ENCODE measurements at places on chromosomes 7 and 10. TPM values are rescaled to one million over a fixed set of nuclear protein-coding genes. Genes with fewer than 3 reads are reported as not detected.

Gene SKIDA1
- polyA plus RNA-seq: not detected

Gene FGFBP3
- 3.1 TPM for polyA plus RNA-seq

Gene TMEM270
- not detected for polyA plus RNA-seq

Gene SPDYE2
- polyA plus RNA-seq: not detected

Gene CYP2C18
- not detected for polyA plus RNA-seq

Gene SFRP4
- not detected for polyA plus RNA-seq

Gene ANKRD7
- polyA plus RNA-seq: not detected

GRCh38 chr10:126583552-126584200 is 86.8 kb downstream of the C10orf90 start:
- DNase-seq: no peak
- no peaks in the 10 kb centered on the region for H3K4me1 ChIP-seq
- H3K36me3 ChIP-seq: no peaks in the 10 kb centered on the region
- H3K4me3 ChIP-seq: no peak overlapping the region
- H3K27me3 ChIP-seq: peaks cover 7% of the 10 kb centered on the region

DNA sequence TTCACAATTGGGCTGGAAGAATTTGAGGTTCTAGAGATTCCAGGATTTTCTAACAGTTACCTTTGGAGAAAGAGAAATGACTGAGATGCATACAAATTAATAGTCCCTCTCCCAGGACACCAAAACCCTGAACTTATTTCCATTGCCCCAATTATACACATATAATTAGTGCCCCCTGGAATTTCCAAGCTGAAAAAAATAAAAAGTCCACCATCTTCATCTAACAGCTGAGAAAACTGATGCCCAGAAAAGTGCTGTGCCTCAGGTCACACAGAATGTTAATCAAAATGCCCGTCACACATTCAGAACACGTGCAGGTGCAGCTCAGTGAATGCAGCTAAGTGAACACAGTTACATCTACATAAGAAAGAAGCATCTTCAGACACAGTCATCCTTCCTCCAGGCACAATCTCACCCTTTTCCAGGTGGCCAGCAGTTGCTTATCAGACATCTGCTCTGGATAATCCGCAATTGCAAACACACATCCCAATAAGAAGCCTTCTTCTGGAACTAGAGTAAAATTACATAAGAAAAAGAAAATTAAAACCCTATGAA is 35.4 kb downstream of the PAXIP1 start:
- peaks cover 3% of the 10 kb centered on the region for H3K27me3 ChIP-seq
- peaks cover 28% of the 10 kb centered on the region for H3K36me3 ChIP-seq
- H3K4me3 ChIP-seq: no peak overlapping the region
- DNase-seq: no peak
- peaks cover 4% of the 10 kb centered on the region for H3K4me1 ChIP-seq

GRCh38 chr10:95377950-95378349 is 87.1 kb upstream of the PDLIM1 start:
- no peaks in the 10 kb centered on the region for H3K4me1 ChIP-seq
- no peak for DNase-seq
- no peak overlapping the region for H3K27ac ChIP-seq
- peaks cover 3% of the 10 kb centered on the region for H3K36me3 ChIP-seq
- H3K4me3 ChIP-seq: no peak overlapping the region
- H3K27me3 ChIP-seq: no peaks in the 10 kb centered on the region

GRCh38 chr7:101420436-101420835 is 57.8 kb downstream of the COL26A1 start:
- no peaks in the 10 kb centered on the region for H3K36me3 ChIP-seq
- H3K27me3 ChIP-seq: peaks cover 2% of the 10 kb centered on the region
- no peak overlapping the region for H3K27ac ChIP-seq
- no peak overlapping the region for H3K4me3 ChIP-seq
- DNase-seq: no peak

- no peaks in the 10 kb centered on the region for H3K36me3 ChIP-seq
- peaks cover 49% of the 10 kb centered on the region for H3K27me3 ChIP-seq
- DNase-seq: no peak
- H3K27ac ChIP-seq: no peak overlapping the region
- peak overlapping the region; percentile 80 for H3K4me3 ChIP-seq
- peaks cover 30% of the 10 kb centered on the region for H3K4me1 ChIP-seq
These were observed 838 bp upstream of the DLX6 start for GRCh38 chr7:97004247-97005182.

DNA sequence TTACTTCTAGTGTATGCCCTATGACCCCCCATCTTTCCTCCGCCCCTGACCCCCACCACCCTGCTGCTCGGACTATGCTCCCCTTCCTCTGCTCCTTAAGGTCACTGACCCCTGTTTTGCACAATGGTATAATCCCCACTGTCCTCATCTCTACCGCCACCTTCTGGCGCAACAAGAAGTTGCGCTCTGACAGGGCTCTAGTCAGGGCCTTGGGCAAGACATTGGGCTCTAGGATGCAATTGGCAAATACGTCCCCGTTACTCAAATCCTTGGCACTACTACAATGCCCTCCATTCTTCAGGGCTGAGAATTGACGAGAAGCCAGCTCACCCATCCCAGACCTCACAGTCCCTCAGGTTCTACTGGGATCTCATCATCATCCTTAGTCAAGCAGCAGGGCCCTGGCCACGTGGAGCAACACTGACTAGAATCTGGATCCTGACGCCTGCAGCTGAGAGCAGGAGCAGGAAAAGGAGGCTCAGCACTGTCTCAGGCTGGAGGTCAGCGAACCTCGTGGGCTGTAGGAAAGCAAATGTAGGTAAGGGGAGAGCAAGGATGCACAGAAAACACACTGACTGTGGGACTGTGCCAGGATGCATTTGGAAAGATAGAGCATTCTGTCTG is 10.6 kb downstream of the LRIT2 start:
- no peaks in the 10 kb centered on the region for H3K4me1 ChIP-seq
- peaks cover 1% of the 10 kb centered on the region for H3K27me3 ChIP-seq
- peak; percentile 23 for DNase-seq
- H3K27ac ChIP-seq: no peak overlapping the region
- peaks cover 4% of the 10 kb centered on the region for H3K36me3 ChIP-seq

GRCh38 chr7:137891016-137891655 is 44.4 kb upstream of the DGKI start:
- H3K36me3 ChIP-seq: peaks cover 23% of the 10 kb centered on the region
- DNase-seq: no peak
- no peaks in the 10 kb centered on the region for H3K27me3 ChIP-seq
- no peak overlapping the region for H3K4me3 ChIP-seq
- no peak overlapping the region for H3K27ac ChIP-seq

- H3K36me3 ChIP-seq: no peaks in the 10 kb centered on the region
- no peaks in the 10 kb centered on the region for H3K27me3 ChIP-seq
- H3K27ac ChIP-seq: no peak overlapping the region
- no peak for DNase-seq
- H3K4me1 ChIP-seq: no peaks in the 10 kb centered on the region
These were observed 127.2 kb downstream of the ARL5B start for GRCh38 chr10:18786478-18786877.

GRCh38 chr10:127013211-127013656 is 108.0 kb downstream of the DOCK1 start:
- H3K36me3 ChIP-seq: no peaks in the 10 kb centered on the region
- peaks cover 25% of the 10 kb centered on the region for H3K4me1 ChIP-seq

GRCh38 chr7:135790371-135790977 is 41.9 kb upstream of the FAM180A start:
- H3K4me3 ChIP-seq: no peak overlapping the region
- peaks cover 2% of the 10 kb centered on the region for H3K27me3 ChIP-seq
- no peak overlapping the region for H3K27ac ChIP-seq
- H3K36me3 ChIP-seq: no peaks in the 10 kb centered on the region
- DNase-seq: no peak
- H3K4me1 ChIP-seq: no peaks in the 10 kb centered on the region

GRCh38 chr7:87875151-87876039 is 765 bp downstream of the SLC25A40 start:
- H3K36me3 ChIP-seq: peaks cover 18% of the 10 kb centered on the region
- H3K4me3 ChIP-seq: peak overlapping the region; percentile 88
- peaks cover 44% of the 10 kb centered on the region for H3K4me1 ChIP-seq
- no peak for DNase-seq

DNA sequence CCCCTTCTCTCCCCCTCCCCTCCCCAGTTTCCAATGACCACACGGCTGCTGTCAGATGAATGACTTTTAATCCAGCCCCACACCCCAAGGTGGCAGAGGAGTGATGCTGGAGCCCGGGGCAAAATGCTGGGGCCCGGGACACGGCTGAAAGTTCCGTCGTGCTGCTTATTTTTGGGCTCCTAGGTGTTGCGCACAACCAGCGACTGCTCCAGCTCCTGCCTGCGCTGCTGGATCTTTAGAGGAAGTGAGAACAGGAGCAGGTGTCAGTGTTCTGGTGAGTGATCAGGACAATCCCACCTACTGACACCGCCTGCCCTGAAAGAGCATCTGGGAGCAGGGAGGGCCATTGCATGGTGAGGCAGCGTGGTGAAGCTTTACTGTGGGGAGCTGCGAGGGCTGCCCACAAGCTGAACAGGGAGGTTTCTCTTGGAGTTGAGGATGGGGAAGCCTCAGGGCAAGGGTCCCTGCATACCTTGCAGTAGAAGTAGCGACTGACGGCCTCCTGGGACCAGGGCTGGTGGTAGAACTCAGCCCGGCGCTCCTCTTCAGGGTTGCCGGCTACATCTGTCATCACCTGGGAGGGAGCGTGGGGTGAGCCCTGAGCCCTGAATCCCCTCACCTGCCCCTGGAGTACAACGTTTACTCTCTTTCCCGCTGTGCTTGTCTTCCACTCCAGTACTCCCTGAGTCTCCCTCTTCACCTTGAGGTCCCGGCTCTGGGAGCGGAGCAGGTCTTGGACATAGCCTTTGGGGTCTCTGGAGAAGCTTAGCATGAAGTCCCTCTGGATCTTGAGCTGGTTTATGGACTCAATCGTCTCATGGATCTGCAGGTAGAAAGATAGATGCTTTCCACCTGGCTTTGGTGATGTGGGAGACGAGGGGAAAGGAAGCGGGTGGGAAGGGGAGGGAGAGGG is 6.9 kb downstream of the CHPF2 start:
- no peak overlapping the region for H3K4me3 ChIP-seq
- H3K27ac ChIP-seq: no peak overlapping the region
- no peaks in the 10 kb centered on the region for H3K36me3 ChIP-seq
- no peak for DNase-seq
- H3K4me1 ChIP-seq: peaks cover 35% of the 10 kb centered on the region
- no peaks in the 10 kb centered on the region for H3K27me3 ChIP-seq

DNA sequence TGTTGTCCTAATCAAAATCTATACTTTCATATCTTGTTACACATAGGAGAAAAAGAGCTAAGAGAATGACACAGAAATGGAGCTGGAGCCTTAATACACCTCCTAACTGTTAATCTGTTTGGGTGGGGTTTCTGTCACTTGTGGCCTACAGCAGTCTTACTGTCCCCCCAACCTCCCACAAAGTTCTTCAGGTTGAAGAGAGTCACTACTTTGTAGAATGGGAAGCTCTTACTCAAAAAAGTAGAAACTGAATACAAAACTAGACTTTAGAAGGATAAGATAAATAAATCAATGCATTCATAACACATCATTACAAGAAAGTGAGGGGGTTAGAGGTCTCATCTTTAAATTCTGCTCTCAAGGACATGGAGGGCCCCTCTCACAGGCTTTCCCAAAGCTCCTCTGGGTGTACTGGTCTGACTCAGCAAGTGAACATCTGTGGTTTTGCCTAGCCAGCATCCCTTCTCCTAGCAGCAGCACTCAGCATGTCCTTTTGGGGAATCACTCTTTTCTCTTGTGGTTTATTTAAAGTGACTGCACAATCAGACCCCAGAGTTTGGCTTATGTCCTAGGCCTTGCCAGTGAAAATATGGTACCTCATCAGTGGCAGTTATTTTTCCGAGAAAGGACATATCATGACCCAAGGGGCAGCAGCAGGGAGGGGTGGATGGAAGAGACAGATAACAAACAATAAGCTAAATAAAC is 2.0 kb upstream of the BLVRA start:
- peaks cover 18% of the 10 kb centered on the region for H3K4me1 ChIP-seq
- peak overlapping the region; percentile 86 for H3K4me3 ChIP-seq
- no peaks in the 10 kb centered on the region for H3K36me3 ChIP-seq
- peaks cover 4% of the 10 kb centered on the region for H3K27me3 ChIP-seq

DNA sequence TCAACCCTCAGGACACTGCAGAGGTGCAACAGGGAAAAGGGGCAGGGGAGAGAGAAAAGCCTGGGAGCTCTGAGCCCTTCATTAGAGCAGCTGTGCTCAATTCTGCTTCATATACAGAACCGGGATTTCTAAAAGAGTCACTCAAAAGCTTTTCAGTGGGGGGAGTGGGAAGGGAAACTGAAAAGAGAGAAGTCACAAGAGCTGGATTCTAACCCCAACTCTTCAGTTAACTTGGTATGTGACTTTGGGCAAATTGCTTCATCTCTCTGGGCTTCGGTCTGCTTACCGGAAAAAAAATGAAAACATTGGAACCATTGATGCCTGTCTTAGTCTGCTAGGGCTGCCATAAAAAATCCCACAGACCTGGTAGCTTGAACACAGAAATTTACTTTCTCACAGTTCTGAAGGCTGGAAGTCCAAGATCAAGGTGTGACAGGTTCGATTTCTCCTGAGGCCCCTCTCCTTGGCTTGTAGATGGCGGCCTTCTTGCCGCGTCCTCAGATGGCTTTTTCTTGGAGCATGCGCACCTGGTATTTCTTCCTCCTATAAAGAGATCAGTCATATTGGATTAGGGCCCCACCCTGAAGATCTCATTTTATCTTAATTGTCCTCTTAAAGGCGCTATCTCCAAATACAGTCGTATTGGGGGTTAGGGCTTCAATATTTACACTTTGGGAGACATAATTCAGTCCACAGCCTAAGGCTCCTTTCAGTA is 118.3 kb upstream of the KMT2E start:
- H3K4me3 ChIP-seq: no peak overlapping the region
- peaks cover 8% of the 10 kb centered on the region for H3K4me1 ChIP-seq
- DNase-seq: no peak
- no peaks in the 10 kb centered on the region for H3K27me3 ChIP-seq
- no peaks in the 10 kb centered on the region for H3K36me3 ChIP-seq
- no peak overlapping the region for H3K27ac ChIP-seq

- peaks cover 6% of the 10 kb centered on the region for H3K36me3 ChIP-seq
- DNase-seq: no peak
- H3K27ac ChIP-seq: no peak overlapping the region
- peaks cover under 1% of the 10 kb centered on the region for H3K4me1 ChIP-seq
These were observed 99.4 kb downstream of the PRKAG2 start for GRCh38 chr7:151777495-151777880.

DNA sequence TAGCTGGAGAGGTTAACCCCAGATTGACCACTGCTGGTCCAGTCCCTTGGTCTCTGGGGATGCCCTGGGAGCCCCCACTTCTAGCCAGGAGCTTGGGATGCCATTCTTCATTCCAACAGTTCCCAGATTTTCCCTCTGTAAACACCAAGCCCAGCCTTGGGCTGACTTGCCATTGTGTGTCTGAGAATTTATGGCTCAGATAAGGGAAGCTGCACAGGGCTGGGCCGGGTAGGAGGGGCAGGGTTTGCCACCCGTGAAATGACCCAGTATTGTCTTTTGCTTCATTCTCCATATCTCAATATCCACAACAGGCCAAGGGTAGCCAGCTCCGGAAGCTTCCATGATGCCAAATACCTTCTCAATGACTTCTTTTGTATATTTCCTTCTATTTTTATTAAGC is 32.1 kb downstream of the AFAP1L2 start:
- no peak overlapping the region for H3K4me3 ChIP-seq
- H3K4me1 ChIP-seq: peaks cover 23% of the 10 kb centered on the region
- H3K36me3 ChIP-seq: no peaks in the 10 kb centered on the region
- DNase-seq: no peak
- H3K27ac ChIP-seq: no peak overlapping the region

GRCh38 chr10:49831352-49832035 is 69.4 kb upstream of the OGDHL start:
- H3K4me3 ChIP-seq: no peak overlapping the region
- no peak for DNase-seq
